Peyer's patch (tissue), 4 donors: ENCODE measurements at places on chromosomes 2 and 18. TPM values are rescaled to one million over a fixed set of nuclear protein-coding genes. Genes with fewer than 3 reads are reported as not detected.

SERPINB12 gene
- total RNA-seq, result not detected

DNA sequence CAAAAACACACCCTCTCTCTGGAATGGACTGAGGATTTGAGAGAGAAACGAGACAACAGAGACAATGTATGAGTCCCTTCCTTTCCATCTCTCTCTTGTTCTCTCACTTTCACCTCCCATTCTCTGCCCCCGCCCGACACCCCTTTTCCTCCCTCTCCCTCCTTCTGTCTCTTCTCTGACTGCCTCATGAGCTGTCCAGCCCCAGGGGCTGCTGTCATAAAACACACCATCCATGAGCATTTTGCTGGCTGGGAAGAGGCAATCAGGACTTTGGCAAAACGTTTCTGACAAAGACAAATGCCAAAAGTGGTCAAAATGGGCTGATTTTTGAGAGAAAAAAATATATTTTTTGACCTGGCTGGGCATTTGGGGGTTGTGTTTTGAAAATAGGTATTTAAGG lies 377.2 kb downstream of the EN1 start:
- DNase-seq, result no peak
- H3K27me3 ChIP-seq, result no peaks in the 10 kb centered on the region
- H3K4me1 ChIP-seq, result no peaks in the 10 kb centered on the region
- no peaks in the 10 kb centered on the region for H3K36me3 ChIP-seq
- H3K4me3 ChIP-seq, result no peak overlapping the region
- no peak overlapping the region for H3K27ac ChIP-seq

DSC1 gene
- not detected for total RNA-seq

POTEC gene
- total RNA-seq, result not detected

DNA sequence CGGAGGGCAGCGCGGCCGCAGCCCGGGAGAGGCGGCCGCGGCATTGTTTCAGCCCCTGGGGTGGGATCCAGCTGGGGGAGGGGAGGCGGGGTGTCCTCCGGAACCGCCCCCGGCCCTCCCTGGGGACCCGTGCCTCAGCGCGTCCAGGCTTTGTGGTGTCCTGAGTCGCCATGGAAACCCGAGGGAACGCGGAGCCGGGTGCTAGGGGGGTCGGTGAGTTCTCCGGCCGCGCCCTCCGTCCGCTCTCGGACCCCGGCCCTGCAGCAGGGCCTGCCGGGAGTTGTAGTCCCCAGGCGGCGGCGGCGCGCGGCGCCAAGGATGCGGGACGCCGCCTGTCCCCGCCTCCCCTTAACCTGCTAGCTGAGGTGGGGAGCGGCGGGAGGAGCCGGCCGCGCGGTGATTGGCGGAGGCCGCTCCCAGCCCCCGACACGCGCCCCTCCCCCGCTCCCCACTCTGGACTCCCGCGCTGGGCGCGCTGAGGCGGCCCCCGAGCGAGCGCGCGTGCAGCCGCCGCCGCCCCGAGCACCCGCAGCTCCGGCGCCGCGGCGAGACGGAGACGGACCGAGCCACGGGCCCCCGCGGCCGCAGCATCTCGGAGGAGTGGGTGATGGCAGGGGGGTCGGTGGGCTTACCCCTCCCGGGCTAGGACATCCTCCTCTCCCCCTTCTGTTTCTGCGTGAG lies at the start of gene DPYSL5:
Gene DPYSL5, plus strand, starts transcription at position 478 of the 681 bp plus-strand sequence. CDS start 50,368 bp downstream, outside the sequence.
- H3K36me3 ChIP-seq, result no peaks in the 10 kb centered on the region
- peak within 1 kb of the TSS; percentile 48 for H3K4me3 ChIP-seq
- no peak for DNase-seq
- no peak within 1 kb of the TSS for H3K27ac ChIP-seq

IL36A gene
- total RNA-seq, result not detected
